ENCODE measurements at places on chromosomes 16 and 17. TPM values are rescaled to one million over a fixed set of nuclear protein-coding genes. Genes with fewer than 3 reads are reported as not detected.

The CRYBA1 gene
- not detected for total RNA-seq

The KRTAP3-1 gene
- total RNA-seq, result not detected

The SCARF1 gene
- 0.83 TPM for total RNA-seq

The CPHXL2 gene
- not detected for total RNA-seq

The NEK8 gene
- total RNA-seq, result 7.0 TPM

The ZP2 gene
- not detected for total RNA-seq

The SCIMP gene
- total RNA-seq, result not detected

The TRAF4 gene
- total RNA-seq, result 113 TPM

The TEX19 gene
- not detected for total RNA-seq

The SPATA22 gene
- total RNA-seq, result 0.33 TPM

The ITGAX gene
- total RNA-seq, result not detected

The ZG16B gene
- 2.7 TPM for total RNA-seq

The KCNJ18 gene
- not detected for total RNA-seq

The INCA1 gene
- total RNA-seq, result 0.91 TPM

The OSBPL7 gene
- total RNA-seq, result 2.0 TPM

The HOXB13 gene
- not detected for total RNA-seq

The ZNF747 gene
- total RNA-seq, result 11.0 TPM

The FTSJ3 gene
- 39.5 TPM for total RNA-seq

The ACSM2B gene
- total RNA-seq, result not detected

The TBC1D3C gene
- total RNA-seq, result not detected

The TBC1D26 gene
- total RNA-seq, result not detected

The KDM6B gene
- total RNA-seq, result 8.2 TPM

The GPRC5C gene
- 35.0 TPM for total RNA-seq

The ENPP7 gene
- total RNA-seq, result not detected

The PAM16 gene
- total RNA-seq, result 79.7 TPM

The CHST4 gene
- 0.17 TPM for total RNA-seq

The SOX15 gene
- 63.3 TPM for total RNA-seq

The HAS3 gene
- total RNA-seq, result 38.2 TPM

The CHAD gene
- not detected for total RNA-seq

The TSPOAP1 gene
- total RNA-seq, result 0.17 TPM

The PRDM7 gene
- not detected for total RNA-seq

The CTDNEP1 gene
- total RNA-seq, result 28.2 TPM

The CDH16 gene
- 0.28 TPM for total RNA-seq
